ENCODE measurements at places on chromosomes 11 and 22.

DNA sequence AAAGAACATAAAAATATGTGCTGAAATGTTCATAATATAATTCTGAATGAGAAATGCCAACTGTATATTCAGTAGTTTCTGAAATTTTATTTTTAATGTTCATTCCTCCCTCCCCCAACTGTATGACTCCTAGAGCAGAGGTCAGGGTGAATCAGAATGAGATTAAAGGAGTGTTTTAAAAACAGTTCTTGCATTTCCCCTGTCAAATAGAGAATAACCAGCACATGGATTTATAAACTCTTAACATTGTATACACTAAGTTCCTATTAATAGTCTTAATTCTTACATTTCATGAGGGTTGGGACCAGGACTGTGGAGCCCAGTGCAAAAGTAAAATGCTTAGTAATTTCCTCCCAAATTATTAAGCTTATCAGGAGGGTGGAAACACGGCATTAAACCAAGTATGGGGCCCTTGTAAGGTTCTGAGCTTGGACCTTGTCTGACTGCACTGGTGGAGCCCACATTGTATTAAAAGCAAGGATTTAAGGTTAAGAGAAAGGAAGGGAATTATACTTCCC, 474.6 kb upstream of the RAG2 start:
- DNase-seq = no peak

DNA sequence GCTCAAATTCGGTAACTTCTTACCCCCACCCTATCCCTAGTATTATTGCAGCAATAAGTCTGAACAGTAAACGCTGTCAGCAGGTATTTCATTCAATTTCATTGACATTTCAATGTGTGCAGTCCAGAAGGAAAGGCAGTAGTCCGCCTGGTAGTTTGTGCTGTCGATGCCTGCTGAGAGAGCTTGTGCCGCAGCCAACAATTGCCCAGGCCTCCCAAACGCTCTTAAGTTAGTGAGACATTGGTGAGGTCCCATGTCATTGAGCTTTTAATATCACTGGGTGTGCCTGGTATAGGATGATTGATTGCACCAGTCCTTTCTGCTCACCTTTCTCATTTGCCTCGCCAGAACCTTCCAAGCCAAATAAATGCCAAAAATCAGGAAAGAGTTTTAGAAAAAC, 28.1 kb downstream of the ALKBH3 start:
- no peak for DNase-seq

GRCh38 chr11:19073454-19074415, 13.2 kb upstream of the MRGPRX2 start:
- DNase-seq = no peak

GRCh38 chr11:66728693-66729385, at the start of gene SPTBN2:
TSS of gene SPTBN2 (minus strand) at chr11:66729216. CDS start at chr11:66721240, 7,976 bp downstream.
- no peak for DNase-seq

DNA sequence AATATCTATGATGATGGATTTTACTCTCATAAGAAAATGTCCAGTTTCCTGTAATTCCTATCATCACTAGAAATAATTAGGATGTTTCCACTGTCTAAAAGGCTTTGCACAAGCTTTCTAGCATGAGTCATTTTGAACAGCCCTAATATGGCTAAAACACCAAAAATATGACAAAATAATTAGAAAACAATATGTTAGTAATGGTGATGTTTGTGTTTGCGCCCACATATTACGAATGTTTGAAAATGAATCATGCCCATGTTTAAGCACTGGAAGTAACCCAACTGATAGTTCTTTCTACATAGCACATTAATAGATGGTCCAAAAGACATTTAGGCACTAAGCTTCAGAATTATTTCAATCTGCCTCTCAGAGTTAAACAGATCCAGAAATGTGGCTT, 96.0 kb downstream of the TRPC6 start:
- no peak for DNase-seq

GRCh38 chr11:72048766-72049460, 31.4 kb downstream of the NUMA1 start:
- no peak for DNase-seq

GRCh38 chr11:7600205-7600775, 73.0 kb downstream of the CYB5R2 start:
- DNase-seq = no peak
